Esophagus mucosa (tissue), 1 donor: ENCODE measurements at places on chromosomes 11 and 22. TPM values are rescaled to one million over a fixed set of nuclear protein-coding genes. Genes with fewer than 3 reads are reported as not detected.

DNA sequence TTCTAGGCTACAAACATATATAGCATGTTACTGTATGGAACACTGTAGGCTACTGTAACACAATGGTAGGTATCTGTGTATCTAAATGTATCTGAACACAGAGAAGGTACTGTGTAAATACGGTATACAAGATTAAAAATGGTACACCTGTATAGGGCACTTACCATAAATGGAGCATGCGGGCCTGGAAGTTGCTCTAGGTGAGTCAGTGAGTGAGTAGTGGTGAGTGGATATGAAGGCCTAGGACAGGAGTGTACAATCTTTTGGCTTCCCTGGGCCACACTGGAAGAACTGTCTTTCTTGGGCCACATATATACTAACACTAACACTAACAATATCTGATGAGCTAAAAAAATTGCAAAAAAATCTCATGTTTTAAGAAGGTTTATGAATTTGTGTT lies 21.4 kb downstream of the RNF141 start:
- ATAC-seq: no peak

GRCh38 chr11:101583251-101584128 lies at the start of gene TRPC6:
Gene TRPC6, minus strand, starts transcription at chr11:101584007. Its CDS starts 504 bp downstream, at chr11:101583503.
- ATAC-seq: peak; percentile 47

- ATAC-seq: peak; percentile 4
Observed at GRCh38 chr22:46545086-46545792, 7.8 kb upstream of the CELSR1 start.

DNA sequence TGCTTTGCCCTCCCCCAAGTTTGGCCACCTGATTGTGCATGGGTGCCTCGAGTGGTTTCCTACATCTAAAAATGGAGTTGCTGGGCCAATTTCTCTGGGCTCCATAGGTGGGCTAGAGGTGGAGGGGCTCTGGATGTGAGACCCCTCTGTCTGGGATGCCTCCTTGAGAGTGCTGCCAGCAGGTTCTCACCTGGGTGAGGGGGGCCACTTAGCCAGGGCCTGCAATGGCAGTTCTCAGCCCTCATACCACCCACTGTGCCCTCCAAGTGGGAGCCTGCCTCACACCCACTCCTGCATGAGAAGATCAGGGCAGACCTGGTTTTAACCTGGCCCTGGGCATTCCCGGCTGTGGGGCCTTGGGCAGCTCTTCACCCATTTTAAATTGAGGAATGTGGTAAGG lies 83.9 kb downstream of the CABIN1 start:
- ATAC-seq: no peak

DNA sequence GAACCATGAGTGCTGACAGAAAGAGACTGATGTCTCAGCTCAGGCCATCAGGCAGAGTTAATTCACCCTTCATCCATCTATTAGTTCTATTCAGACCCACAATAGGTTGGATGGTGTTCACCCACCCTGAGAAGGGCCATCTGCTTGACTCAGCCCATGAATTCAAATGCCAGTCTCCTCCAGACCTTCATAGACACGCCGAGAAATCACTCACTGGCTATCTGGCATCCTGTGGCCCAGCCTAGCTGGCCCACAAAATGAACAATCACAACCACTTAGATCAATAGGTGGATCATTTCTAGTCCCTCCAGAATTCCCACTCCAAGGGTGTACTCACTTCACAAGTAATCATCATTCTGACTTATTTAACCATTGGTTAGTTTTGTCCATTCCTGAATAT lies 58.2 kb downstream of the MYEOV start:
- no peak for ATAC-seq

GRCh38 chr11:120023120-120023519 lies 114.8 kb downstream of the TRIM29 start:
- no peak for ATAC-seq

- no peak for ATAC-seq
Observed at GRCh38 chr11:95308512-95309035, 77.6 kb upstream of the SESN3 start.

GRCh38 chr11:14342906-14343305 lies 16.1 kb downstream of the RRAS2 start:
- no peak for ATAC-seq

GRCh38 chr11:126328938-126329643 lies 25.2 kb downstream of the DCPS start:
- no peak for ATAC-seq

DNA sequence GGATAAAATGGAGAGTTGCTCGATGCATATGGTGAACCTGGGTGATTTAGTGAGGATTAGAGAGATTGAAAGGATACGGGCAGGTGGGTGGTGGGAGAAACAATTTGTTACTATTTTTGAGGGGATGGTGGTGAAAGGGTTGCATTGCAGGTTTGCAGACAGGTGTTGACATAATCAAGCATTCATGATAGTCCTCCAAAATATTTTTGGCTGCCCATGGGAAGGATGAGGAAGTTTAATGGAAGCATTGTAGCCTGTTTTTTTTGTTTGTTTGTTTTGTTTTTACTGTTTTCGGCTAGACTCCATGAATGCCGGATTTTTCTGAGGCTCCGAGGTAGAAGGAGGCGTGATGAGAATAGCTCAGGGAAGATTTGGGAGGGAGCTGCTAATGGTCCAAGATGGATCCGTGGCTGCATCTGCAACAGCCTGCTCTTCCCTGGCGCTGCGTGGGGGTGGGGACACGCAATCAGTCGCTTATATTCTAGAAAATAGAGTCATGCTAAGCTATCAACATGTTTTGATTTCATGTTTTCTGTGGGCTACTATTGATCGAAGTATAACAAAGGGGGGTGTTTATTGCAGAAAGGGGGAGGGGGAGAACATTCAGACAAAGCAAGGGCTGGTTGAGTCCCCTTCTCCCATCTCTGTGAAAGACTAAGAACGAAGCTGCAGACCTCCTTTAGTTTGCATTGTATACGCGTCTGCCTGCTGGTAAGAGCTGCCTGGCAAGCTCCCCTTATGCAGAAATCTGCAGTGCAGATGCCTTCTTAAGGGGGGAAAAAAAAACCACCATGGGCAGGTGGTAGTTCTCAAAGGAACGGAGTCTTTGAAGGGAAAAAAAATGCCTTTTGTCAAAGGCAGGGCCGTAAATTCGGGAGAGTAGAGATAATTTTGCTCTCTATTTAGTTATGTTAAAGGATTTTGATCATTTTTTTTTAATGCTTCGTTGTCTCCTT lies 1.0 kb downstream of the RTN3 start:
- ATAC-seq: no peak

GRCh38 chr22:44825310-44826150 lies 73.2 kb downstream of the ARHGAP8 start:
- ATAC-seq: no peak

GRCh38 chr11:84543367-84544159 lies 1083.6 kb downstream of the DLG2 start:
- no peak for ATAC-seq

The SLC7A4 gene
- total RNA-seq: 4.2 TPM

The POU2AF3 gene
- total RNA-seq: 3.8 TPM

The PPP6R2 gene
- total RNA-seq: 29.3 TPM
